ENCODE measurements at places on chromosomes 2 and 18.

DNA sequence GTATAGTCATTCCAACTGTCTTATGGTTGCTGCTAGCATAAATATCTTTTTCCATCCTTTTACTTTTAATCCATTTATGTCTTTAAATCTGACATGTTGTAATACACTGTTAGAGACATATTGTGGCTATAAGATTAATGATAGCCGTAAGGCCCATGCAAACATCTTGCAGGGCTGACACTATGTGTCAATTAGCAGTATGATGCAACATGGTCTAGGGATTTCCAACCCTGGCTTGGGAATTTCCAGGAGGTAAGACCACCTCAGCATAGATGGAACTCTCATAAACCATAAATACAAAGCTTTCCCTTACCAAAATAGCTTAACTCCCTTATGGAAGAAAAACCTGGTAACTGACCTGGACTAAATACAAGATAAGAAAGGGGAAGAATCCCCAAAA is 16.5 kb downstream of the SCLY start:
- DNase-seq, result no peak

- no peak for DNase-seq
Measured at GRCh38 chr2:30665761-30666265, 141.4 kb downstream of the CAPN13 start.

DNA sequence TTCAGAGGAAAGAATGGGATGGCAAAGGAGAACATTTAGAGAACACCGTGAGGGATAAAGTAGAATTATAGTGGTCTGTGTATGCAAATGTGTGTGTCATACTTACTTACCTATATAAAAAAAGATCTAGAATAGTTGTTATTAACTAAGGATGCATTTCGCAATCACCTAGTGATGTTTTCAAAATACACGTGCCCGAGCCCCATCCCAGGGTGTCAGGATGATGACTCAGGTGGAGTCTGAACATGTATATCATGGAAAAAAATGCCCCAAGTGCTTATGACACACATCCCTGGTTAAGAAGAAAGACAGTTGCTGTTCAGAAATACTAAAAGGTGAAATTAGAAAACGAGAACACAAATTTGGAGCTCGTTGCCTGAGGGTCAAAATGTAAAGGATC is 109.0 kb downstream of the CERS6 start:
- DNase-seq, result no peak

DNA sequence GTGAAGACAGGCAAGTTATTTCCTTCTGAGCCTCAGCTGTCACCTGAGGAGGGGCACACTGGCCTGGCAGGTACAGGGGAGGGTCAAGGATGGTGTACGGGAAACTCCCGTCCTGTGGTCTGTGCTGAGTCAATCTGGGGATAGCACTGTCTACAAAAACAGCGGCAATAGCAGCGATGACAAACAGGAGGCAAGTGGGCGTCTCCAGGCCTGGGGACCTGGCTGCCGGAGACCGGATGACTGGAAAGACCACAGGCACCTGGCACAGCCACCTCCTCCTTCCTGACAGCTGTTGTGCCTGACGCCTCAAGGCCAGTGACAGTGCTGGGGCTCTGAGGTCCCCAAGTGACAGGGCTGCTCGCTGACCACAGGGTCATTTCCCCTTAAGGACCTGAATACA is 202.1 kb upstream of the HS6ST1 start:
- DNase-seq, result no peak

GRCh38 chr2:9970200-9971044 is 18.9 kb downstream of the GRHL1 start:
- no peak for DNase-seq

DNA sequence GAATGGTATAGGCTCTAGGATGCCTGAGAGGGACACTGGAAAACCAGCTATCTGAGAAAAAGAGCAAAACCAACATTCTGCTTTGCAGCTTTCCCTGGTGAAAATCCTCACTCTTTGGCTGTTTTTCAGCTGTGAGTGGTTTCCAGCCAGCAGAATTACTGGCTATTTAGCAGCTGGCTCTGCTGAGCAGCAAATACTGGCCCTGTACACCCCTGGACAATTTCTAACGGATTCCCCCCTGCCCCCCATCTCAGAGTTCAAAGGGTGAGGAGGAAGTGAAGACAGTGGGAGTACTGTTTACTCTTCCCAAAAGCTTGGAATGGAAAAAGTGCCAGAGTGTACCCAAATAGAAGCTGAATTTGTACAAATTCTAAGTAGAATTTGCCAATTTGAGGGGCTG is 26.1 kb upstream of the IMP4 start:
- no peak for DNase-seq

DNA sequence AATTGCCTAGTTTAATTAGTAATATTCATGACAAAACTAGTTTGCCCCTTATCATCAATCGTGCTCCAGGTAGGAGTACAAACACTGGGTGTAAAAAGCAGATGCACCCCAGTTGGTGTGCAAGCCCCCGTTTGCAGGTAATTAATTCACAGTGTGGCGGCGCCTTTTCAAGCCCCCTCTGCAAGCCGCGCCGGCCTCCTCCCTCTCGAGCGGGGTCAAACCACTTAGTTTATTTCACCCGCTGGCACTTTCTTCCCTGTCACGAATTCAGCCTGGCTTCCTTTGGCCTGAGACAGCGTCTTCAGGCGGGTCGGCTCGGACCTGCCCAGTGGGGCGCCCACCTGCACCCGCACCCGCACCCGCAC is 64.7 kb upstream of the MAPRE2 start:
- no peak for DNase-seq

- no peak for DNase-seq
Measured at GRCh38 chr2:120490091-120490798, 144.3 kb downstream of the INHBB start.
